ENCODE measurements at places on chromosomes 16 and 17. TPM values are rescaled to one million over a fixed set of nuclear protein-coding genes. Genes with fewer than 3 reads are reported as not detected.

- no peak overlapping the region for H3K4me3 ChIP-seq
- H3K27ac ChIP-seq, result no peak overlapping the region
- DNase-seq, result no peak
- no peaks in the 10 kb centered on the region for H3K27me3 ChIP-seq
Observed at GRCh38 chr16:66858740-66859396, 14.7 kb downstream of the CA7 start.

RANBP10 gene
- total RNA-seq, result 15.9 TPM

KRTAP4-9 gene
- not detected for total RNA-seq

DNA sequence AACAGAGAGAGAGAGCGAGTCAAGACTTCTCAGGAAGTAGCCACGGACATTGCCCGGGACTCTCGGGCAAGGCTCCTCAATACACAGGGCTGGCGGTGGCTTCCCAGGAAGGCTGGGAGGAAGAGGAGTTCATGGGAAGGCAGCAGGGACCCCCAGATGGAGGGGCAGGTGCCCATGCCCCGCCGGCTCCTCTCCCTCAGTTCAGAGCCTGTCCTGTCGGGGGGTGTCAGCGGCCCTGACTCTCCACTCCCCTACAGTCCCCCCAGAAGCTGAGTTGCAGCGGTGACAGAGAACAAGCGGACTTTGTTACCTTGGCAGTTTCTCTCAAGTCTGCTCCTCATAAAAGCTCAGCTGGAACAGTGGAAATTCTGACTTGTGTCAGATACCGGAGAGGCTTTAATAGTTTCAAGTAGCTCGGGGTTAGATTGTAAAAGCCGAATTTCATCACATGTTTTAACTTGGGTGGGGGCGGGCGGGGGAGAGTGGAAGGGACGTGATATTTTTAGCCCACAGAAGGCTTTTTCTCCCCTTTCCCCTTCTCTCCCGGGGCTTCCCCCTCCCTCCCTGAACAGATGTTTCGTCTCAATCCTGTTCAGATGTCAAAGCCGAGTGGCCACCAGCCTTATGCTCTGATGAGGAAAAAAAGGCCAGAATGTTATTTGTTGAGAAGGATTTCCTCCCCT lies 65.2 kb downstream of the NKD1 start:
- H3K4me1 ChIP-seq, result peaks cover 11% of the 10 kb centered on the region
- H3K36me3 ChIP-seq, result no peaks in the 10 kb centered on the region
- no peaks in the 10 kb centered on the region for H3K27me3 ChIP-seq
- DNase-seq, result no peak

DNA sequence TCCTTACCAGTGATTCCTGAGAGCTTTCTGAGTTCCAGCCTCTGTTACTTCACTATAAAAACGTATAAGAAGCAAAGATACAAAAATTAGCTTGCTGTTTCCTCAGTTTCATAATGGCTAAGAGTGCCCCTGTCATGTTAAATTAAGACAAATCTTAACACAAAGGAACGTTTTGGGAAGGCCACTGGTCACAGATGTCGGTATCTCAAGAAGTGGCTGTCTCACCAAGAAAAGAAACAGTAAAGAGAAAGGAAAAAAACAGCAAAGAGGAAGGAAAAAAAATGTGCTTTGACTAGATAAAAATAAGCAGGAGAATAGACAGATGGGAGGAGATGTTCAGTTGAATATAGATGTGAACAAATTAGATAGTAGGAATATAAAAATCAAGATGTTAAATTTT lies 94.8 kb upstream of the AKTIP start:
- H3K27ac ChIP-seq, result no peak overlapping the region
- H3K36me3 ChIP-seq, result peaks cover 5% of the 10 kb centered on the region
- DNase-seq, result no peak
- H3K27me3 ChIP-seq, result no peaks in the 10 kb centered on the region
- no peak overlapping the region for H3K4me3 ChIP-seq
- H3K4me1 ChIP-seq, result no peaks in the 10 kb centered on the region

CDH13 gene
- total RNA-seq, result not detected

CCL5 gene
- total RNA-seq, result 158 TPM

DNA sequence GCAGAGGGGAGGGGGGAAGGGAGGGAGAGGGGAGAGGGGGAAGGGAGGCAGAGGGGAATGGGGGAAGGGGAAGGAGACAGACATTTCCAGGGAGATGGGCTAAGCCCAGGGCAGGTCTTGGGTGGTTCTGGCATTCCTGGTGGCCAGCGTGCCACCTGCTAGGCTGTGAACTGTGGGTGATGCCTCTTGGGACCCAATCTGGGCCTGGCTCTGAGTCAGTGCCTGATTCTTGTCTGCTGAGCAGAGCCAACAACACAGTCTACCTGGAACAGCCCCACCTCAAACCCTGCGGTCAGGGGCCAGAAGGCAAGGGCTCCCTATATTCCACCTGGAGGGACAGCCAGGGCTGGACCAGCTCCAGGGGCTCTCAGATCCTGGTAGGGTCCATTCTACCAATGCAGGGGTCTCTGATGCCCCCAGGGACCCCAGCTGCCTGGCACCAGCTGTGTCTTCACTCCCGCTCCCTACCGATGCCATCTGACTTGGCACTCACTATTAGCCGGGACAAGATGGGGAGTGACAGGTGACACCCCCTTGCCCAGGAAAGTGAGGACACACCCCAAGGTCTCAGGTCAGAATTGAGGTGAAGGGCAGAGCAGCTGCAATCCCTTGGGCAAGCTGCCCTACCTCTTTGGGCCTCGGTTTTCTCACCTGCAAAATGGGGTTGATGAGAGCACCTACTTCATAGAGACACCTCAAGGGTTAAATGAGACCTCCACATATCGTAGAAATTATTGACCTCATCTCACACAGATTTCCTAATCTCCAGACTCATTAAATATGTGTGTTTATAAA lies 87.2 kb downstream of the LITAF start:
- H3K4me1 ChIP-seq, result peaks cover 29% of the 10 kb centered on the region
- no peaks in the 10 kb centered on the region for H3K36me3 ChIP-seq
- DNase-seq, result no peak
- H3K27ac ChIP-seq, result no peak overlapping the region
- no peaks in the 10 kb centered on the region for H3K27me3 ChIP-seq
- no peak overlapping the region for H3K4me3 ChIP-seq

TVP23B gene
- total RNA-seq, result 27.8 TPM

IL17C gene
- total RNA-seq, result 0.31 TPM

- H3K36me3 ChIP-seq, result no peaks in the 10 kb centered on the region
- no peak for DNase-seq
- H3K4me1 ChIP-seq, result peaks cover 10% of the 10 kb centered on the region
- no peak overlapping the region for H3K4me3 ChIP-seq
Observed at GRCh38 chr17:74524653-74525464, 6.4 kb downstream of the CD300LB start.

GRCh38 chr17:48547808-48548522 lies 3.1 kb upstream of the HOXB2 start:
- peak; percentile 74 for DNase-seq
- H3K27ac ChIP-seq, result peak overlapping the region; percentile 73
- peaks cover under 1% of the 10 kb centered on the region for H3K36me3 ChIP-seq
- H3K4me1 ChIP-seq, result peaks cover 29% of the 10 kb centered on the region

- peak overlapping the region; percentile 60 for H3K4me3 ChIP-seq
- no peaks in the 10 kb centered on the region for H3K36me3 ChIP-seq
- DNase-seq, result peak; percentile 77
- peaks cover 58% of the 10 kb centered on the region for H3K4me1 ChIP-seq
- H3K27me3 ChIP-seq, result no peaks in the 10 kb centered on the region
Observed at GRCh38 chr17:14427900-14428647, 127.2 kb downstream of the HS3ST3B1 start.

ENPP7 gene
- not detected for total RNA-seq

LPO gene
- not detected for total RNA-seq

- DNase-seq, result no peak
- H3K4me1 ChIP-seq, result peaks cover 40% of the 10 kb centered on the region
- H3K27me3 ChIP-seq, result no peaks in the 10 kb centered on the region
- no peak overlapping the region for H3K27ac ChIP-seq
- no peak overlapping the region for H3K4me3 ChIP-seq
Observed at GRCh38 chr17:72724267-72724666, 368.2 kb downstream of the SLC39A11 start.

PIK3R5 gene
- 46.7 TPM for total RNA-seq

C16orf92 gene
- total RNA-seq, result not detected

BEAN1 gene
- total RNA-seq, result not detected

DNA sequence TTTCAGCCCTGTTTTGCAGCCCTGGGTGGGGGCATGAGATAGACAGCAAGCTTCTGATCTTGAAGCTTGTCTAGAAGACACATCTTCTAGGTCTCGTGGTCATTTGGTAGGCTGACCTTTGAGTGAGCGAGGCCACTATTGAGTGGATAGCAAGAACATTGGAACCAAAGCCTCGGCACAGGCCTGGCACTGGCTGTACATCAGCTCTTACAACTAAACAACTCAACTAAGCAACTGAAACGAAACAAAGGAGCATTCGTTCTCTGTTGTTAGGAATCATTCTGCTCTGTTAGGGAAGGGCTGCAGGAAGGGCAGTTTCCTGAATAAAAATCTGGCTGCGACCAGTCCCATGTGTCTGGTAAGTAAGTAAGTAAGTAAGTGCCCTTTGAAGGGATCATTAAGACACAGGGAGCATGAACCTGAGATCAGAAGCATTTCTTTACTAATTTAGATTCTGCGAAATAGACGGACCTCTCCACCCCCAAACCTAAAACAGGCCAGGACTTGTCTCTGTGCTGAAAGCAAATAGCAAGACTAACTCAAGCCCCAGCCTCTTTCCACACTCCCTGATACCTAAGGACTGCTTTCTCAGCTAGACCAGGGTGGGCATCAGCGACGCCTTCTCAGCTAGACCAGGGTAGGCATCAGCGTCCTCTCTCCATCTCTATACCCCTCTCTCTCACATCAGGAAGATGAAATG lies 22.7 kb downstream of the CYB561 start:
- H3K27me3 ChIP-seq, result no peaks in the 10 kb centered on the region
- H3K27ac ChIP-seq, result no peak overlapping the region
- H3K4me3 ChIP-seq, result no peak overlapping the region
- H3K36me3 ChIP-seq, result no peaks in the 10 kb centered on the region
- DNase-seq, result no peak

HSF4 gene
- total RNA-seq, result 56.0 TPM

GRCh38 chr16:27495191-27495590 lies 54.5 kb downstream of the GTF3C1 start:
- no peaks in the 10 kb centered on the region for H3K27me3 ChIP-seq
- no peak overlapping the region for H3K27ac ChIP-seq
- peaks cover 22% of the 10 kb centered on the region for H3K36me3 ChIP-seq
- H3K4me1 ChIP-seq, result no peaks in the 10 kb centered on the region
- H3K4me3 ChIP-seq, result no peak overlapping the region
- DNase-seq, result no peak

DNA sequence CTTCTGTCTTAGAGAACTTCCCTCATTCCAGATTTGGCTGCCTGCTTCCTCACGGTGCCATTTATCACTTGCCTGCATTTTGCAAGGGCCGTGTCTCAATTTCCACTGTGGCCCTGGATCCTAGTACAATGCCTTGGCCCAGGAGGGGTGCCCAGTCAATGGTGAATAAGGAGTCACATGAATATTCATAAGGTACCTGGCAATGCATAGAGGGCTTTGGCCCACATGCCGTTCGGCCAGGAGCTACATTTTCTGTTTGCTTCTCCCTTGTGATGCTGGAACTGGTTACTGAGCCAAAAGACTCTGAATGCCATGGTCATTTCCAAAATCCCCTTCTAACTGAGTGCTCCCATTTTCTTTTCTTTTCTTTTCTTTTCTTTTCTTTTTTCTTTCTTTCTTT lies 4.8 kb upstream of the PIRT start:
- peaks cover 7% of the 10 kb centered on the region for H3K4me1 ChIP-seq
- H3K27ac ChIP-seq, result no peak overlapping the region
- H3K36me3 ChIP-seq, result no peaks in the 10 kb centered on the region
- no peaks in the 10 kb centered on the region for H3K27me3 ChIP-seq
- no peak for DNase-seq
- no peak overlapping the region for H3K4me3 ChIP-seq

DNA sequence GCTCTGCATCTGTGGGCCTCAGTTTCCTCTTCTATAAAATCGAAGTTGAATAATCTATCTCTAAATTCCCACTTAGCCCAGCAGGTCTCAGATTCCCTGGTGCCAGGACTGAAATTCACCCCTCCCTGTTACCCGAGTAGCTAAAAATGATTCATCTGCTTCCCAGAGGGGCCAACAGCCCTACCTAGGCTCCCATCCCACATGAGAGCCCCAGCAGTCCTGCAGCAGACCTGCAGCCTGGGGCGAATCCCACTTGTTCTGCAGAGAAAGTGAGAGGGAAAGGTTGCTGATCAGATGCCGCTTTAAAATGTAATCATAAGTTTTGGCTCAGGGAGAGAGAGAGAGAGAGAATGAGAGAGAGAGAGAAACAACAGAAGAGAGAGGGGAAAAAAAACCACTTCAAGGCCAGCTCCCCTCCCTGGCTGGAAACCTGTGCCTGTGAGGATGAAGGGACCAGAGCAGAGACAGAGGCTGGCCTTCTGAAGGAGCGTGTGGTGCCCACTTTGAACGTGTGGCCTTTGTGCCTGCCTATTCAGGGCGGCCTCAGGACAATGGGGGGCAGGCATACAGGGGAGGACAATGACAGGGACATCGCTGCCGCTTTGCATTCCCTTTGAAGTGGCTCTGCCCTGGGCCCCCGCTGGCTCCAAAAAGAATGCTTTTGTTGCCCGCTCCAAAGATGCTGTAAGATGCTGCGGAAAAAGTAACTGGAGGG lies 85.2 kb upstream of the NKD1 start:
- peaks cover 12% of the 10 kb centered on the region for H3K27me3 ChIP-seq
- DNase-seq, result no peak
- no peaks in the 10 kb centered on the region for H3K36me3 ChIP-seq
- no peak overlapping the region for H3K4me3 ChIP-seq
- no peak overlapping the region for H3K27ac ChIP-seq

EFCAB5 gene
- total RNA-seq, result 0.81 TPM

GRCh38 chr17:65618516-65618915 lies 57.1 kb upstream of the AXIN2 start:
- no peak overlapping the region for H3K4me3 ChIP-seq
- DNase-seq, result no peak
- no peaks in the 10 kb centered on the region for H3K4me1 ChIP-seq
- H3K27me3 ChIP-seq, result no peaks in the 10 kb centered on the region
- no peak overlapping the region for H3K27ac ChIP-seq

RNF157 gene
- total RNA-seq, result 44.5 TPM

HS3ST4 gene
- not detected for total RNA-seq

MYO18A gene
- total RNA-seq, result 29.4 TPM

DNA sequence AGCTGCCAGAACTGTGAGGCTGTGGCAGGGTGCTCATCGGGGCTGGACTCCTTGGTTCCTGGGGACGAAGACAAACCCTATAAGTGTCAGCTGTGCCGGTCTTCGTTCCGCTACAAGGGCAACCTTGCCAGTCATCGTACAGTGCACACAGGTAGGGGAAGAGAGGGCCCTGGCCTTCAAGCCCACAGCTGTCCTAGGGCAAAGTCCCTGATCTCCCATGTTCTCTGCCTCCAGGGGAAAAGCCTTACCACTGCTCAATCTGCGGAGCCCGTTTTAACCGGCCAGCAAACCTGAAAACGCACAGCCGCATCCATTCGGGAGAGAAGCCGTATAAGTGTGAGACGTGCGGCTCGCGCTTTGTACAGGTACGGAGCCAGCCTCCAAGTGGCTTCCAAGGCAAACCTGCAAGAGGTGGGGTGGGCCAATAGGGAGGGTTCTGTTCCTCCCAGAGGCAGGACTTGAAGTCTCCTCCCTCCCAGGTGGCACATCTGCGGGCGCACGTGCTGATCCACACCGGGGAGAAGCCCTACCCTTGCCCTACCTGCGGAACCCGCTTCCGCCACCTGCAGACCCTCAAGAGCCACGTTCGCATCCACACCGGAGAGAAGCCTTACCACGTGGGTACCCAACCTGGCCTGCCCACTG lies 3.7 kb downstream of the BCL6B start:
- DNase-seq, result no peak
- peaks cover 43% of the 10 kb centered on the region for H3K4me1 ChIP-seq
- H3K36me3 ChIP-seq, result peaks cover 4% of the 10 kb centered on the region
- H3K27me3 ChIP-seq, result no peaks in the 10 kb centered on the region

GRCh38 chr17:21463204-21463661 lies 87.1 kb downstream of the KCNJ12 start:
- peak; percentile 52 for DNase-seq
- peaks cover 6% of the 10 kb centered on the region for H3K27me3 ChIP-seq

DRC3 gene
- total RNA-seq, result not detected
